ENCODE measurements at places on chromosomes 2 and 18.

DNA sequence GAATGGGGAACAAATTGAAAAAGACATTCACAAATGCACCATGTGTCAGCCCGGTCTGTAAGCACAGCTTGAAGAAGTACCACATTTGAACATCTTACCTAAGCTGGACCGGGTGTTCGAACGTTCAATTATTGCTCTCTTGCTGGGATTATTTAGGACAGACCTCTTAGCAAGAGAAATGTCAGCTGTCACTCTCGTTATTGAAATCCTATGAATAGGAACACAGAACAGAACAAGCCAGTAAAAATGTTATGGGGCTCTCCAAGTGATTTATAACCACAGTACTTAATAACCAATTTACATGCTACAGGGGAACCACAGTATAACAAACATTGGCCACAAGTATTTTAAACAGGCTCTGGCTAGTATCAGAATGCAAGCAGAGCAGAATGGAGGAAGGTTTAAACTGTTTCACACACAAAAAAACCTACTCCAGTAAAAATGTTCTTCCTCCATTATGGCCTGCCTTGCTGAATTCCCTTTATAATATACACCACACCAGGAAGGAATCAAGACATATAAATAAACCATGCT is 32.5 kb upstream of the ARL5A start:
- no peak for DNase-seq

GRCh38 chr2:105231232-105231619 is 10.3 kb upstream of the GPR45 start:
- no peak for DNase-seq

GRCh38 chr18:28002841-28003240 is 174.1 kb downstream of the CDH2 start:
- DNase-seq: no peak

- DNase-seq: no peak
These were observed 2.3 kb downstream of the IMPA2 start for GRCh38 chr18:11983592-11983991.

DNA sequence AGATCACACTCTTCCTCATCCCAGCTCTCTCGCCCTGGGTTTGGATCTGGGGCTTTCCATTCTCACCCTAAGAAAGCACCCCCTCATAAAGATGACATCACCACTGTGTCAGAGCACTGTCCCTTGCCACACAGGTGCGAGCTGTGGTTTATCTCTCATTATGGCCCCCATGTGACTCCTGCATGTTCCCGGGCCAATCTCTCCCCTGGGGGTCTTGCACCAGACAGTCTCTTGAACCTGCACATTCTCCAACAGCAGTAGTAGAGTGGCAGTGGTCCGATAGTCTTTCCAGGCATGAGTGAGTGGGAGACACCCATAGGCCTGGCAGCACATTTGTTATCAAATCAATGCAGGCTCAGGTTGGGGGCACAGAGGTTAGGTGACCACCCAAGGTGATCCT is 130.5 kb downstream of the HRH4 start:
- no peak for DNase-seq

DNA sequence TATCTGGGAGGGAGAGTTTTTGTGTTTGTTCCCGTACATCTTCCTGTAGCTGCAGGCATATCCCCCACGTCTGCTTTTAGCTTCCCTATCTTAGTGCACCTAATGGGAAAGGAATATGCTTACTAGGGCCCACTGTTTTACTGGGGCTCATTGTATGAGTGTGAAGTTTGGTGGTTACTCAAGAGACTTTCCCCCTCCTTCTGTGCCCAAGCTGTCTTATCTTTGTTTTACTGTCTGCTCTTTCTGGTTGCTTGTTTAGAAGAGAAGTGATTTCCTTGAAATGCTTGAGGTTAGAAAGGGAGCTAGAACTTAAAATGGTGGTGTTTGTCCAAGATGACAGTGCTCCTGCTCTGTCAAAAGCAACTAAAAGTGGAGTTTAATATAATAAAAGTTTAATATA is 7.3 kb downstream of the PTH2R start:
- no peak for DNase-seq

- no peak for DNase-seq
These were observed 236.6 kb downstream of the GLI2 start for GRCh38 chr2:120972286-120972685.
